ENCODE measurements at places on chromosomes 4 and X.

DNA sequence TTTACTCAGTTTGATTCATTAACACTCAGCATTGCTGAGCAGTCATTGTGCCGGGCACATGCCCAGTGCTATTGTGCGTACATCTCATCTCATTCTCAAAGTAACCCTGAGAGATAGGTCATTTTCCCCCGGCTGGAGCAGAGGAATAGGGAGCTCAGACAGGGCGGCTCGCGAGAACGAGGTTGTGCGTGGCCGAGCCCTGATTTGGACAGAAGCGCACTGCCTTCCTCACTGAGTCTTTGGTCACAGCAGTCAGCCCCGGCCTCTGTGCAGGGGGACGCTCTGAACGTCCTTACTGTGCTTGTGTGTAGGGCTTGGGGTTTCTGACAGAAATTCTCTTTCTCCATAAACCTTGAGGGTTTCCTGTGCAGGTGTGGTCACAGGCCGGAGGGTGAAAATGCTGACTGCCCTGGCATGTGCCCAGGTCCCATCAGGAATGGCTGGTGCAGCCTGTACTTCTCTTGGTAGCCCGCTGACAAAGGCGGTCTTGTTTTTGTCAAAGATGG, 39.5 kb downstream of the NOP14 start:
- DNase-seq = no peak

DNA sequence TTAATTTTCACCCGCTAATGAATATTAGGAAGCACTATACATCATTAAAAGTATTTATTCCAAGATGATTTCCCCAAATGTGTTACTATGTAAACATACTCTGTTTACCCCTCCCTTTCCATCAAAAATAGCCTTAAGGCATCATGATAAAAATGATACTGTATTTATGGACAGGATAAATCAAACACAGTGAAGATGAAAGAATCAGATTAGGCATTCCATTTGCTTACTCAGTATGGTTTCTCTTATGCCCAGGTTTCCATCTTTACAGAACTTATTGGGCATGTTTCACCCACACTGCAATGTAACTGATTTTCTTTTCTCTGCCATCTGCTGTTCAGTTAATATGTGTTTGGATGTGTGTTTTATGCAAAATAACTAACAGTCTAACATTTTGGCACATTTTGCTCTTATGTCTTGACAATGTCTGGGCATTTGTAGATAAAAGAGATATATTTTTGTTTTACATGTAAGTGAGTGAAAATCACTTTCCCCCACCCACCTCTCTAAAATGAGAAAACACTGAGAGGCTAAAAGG, 445.2 kb downstream of the RPA4 start:
- DNase-seq = no peak

DNA sequence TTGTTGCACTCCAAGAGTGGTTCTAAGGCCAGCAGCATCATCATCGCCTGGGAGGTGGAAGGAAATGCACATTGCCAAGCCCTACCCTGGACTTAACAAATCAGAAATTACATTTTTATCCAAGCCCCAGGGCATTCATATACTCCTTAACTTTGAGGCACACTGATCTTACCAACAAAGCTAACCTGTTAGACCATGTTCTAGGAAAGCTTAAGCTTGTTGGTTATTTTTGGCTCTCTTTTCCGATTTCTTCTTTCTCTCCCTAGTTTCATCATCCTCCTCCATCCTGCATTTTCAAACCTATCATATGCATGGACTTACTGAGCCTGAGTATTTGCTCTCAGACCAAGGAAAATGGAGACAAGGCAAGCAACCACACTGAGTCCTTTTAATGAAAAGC, 133.4 kb downstream of the OPHN1 start:
- no peak for DNase-seq

DNA sequence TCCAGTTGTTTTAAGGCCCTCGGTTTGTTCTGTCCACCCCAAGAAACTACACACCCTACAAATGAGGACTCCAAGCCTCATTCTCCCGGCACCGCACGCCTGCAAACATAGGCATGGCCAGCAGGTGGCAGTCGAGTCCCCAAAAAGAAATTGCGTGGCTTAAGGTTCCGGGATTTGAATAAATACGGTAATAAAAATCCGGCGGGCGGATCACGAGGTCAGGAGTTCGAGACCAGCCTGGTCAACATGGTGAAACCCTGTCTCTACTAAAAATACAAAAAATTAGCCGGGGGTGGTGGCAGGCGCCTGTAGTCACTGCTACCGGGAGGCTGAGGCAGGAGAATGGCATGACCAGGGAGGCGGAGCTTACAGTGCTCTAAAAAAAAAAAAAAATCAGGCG, 21.8 kb upstream of the CSF2RA start:
- DNase-seq = peak; percentile 74

- DNase-seq = peak; percentile 44
Observed at GRCh38 chrX:73850124-73851013, 287.4 kb downstream of the CHIC1 start.

- peak; percentile 26 for DNase-seq
Observed at GRCh38 chr4:65033899-65034298, 624.6 kb upstream of the TECRL start.

DNA sequence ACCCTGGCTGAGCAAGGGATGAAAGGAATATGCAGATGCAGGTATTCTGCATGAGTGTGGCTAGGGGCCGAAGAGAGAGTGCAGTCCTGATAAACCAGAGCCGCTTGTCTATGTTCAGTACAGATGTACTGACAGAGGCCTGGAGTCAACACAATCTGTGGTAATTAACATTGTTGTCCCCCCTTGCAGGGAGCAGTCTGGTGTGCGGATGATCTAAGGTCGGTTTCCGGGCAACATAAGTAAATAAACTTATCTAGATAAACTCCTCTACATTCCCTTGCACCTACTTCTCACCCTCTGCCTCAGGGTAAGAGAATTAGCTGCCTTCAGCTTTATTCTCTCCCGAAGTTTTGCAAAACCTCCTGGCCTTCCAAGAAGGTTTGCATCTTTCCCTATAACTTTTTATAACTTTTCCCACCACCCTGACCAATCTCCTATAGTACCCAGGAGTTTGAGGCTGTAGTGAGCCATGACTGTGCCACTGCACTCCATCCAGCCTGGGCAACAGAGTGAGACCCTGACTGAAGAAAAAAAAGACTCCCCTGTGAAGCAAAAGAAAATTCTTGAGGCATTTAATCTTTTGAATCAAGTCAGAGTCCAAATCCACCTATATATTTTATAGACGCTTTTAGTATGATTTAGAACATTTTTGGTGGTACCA, 26.6 kb downstream of the SNX25 start:
- peak; percentile 49 for DNase-seq

GRCh38 chrX:136736690-136737089, 44.0 kb downstream of the ARHGEF6 start:
- DNase-seq = no peak

- no peak for DNase-seq
Observed at GRCh38 chr4:78024085-78024484, 33.0 kb upstream of the FRAS1 start.

DNA sequence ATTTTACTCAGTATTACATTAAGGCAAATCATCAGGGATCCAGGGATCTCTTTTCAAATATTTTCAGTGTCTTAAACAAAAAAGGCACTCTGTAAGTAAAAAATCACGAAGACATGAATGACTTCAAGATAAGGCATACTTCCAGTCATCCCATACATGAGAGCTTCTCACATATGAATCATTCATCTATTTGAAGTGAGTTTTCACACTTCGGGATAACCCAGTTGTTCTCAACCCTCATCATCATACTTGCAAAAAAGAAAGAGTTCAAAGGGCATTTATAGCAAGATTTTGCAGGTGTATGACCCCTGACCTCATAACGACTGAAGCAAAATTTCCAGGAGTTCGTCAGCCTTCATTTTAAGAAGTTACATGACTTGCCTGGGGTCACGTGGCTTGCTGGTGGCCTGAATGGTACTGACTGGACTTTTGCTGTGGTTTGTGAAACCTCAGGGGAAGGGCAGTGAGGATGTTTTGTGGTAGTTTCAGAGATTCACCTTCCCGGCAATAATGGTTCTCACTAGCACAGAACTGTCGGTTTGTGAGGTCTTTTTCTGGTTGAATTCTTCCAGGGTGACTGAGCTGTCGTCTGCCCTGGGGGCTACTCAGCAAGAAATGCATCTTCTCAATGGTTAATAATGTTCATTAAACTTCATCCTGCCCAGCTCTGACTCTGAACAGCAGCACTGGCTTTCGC, 115.8 kb upstream of the SHISA3 start:
- no peak for DNase-seq

GRCh38 chrX:121308276-121308805, 260.9 kb downstream of the GLUD2 start:
- peak; percentile 61 for DNase-seq

GRCh38 chrX:100358766-100359165, 51.3 kb downstream of the PCDH19 start:
- DNase-seq = no peak

DNA sequence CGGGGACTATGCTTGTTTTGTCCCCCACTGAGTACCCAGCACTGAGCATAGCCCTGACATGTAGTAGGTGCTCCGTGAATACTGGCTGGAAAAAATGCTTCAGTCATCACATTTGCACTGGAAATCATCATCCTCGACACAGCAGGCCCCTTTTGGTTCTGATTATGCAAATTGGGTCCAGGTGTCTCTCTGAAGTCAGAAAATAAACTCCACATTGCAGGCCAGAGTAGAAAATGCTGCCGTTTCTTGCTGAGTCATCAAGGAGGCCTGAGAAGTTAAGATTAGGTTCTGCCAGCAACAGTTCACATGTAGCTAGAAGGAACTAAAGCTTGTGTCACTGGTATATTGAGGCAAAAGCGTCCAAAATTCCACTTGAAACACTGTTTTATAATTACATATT, 15.0 kb upstream of the STK32B start:
- DNase-seq = peak; percentile 51

DNA sequence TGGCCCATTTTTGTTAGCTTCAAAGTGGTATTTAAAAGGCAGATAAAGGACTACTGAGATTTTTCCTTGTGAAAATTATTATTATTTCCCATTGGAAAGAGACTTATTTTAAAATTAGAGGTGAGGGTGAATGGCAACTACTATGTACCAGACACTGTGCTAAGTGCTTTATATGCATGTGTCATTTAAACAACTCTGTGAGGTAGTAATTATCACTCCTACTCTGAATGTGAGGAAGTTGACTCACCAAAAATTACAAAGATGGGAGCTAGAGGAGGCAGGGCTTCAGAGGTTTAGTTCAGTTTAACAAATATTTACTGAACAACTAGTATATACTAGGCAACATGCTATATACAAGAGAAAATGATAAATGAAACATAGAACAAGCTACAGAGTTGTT, 78.2 kb downstream of the MSL3 start:
- no peak for DNase-seq

- no peak for DNase-seq
Observed at GRCh38 chrX:138709886-138710791, 1.4 kb downstream of the FGF13 start.

- DNase-seq = no peak
Observed at GRCh38 chr4:88802585-88803286, 105.1 kb upstream of the NAP1L5 start.

GRCh38 chr4:153211986-153212728, 7.9 kb downstream of the TRIM2 start:
- DNase-seq = peak; percentile 24

- no peak for DNase-seq
Observed at GRCh38 chrX:115565888-115566287, 4.9 kb downstream of the PLS3 start.

DNA sequence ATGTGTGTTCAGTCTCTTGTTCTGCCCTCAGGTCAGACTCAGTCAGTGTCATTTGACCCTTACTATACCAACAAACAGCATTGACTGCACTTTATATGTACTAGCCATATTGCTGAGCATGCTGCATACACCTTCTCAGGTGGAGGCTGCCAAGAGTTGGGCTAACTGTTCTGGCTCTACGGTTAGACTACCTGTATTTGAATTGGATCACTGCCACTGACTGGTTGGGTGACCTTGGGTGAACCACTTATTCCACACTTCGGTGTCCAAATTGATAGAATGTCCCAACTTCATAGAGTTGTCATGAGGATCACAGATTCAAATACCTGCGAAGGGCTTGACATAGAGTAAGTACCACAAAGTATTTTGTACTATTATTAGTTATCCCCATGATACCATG, 91.2 kb upstream of the GPR50 start:
- DNase-seq = no peak

- no peak for DNase-seq
Observed at GRCh38 chrX:72051589-72051988, 80.1 kb downstream of the RTL5 start.

DNA sequence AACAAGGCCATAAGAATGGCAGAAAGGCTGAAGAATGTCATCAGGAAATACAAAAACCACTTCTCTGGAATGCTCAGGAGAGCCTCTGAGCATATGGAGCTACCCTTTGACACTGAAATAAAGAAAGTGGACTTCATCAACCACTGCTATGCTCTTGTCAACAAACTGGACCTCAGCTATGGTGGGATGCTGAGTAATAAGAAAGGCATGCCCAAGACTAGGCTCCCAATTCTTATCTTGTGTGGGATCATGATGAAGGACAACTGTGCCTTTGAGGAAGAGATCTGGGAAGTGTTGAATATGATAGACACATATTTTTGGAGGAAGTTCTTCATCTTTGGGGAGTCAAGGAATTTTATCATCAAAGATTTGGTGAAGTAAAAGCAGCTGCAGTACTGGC, 86.9 kb upstream of the MAGEB16 start:
- DNase-seq = peak; percentile 20

DNA sequence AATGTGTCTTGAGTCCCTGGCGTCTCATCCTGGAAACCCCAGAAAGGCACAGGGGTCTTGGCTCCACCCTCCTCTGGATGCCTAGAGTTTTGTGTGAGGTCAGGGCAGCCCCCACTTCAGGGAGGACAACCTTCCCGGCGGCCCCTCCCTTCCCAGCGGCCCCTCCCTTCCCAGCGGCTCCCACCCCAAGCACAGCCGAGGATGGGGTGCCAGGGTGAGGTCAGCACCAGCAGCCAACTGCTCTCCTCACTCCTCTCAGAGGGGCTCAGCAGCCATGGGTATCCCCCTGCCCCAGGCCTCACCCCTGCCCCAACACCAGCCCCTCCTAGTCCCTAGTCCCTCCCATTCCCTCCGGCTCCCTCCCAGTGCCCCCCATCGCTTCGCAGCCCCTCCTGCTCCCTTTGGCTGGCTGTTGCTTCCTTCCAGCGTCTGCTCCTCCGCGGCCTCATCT, 17.4 kb downstream of the DGKQ start:
- DNase-seq = no peak

GRCh38 chr4:162497564-162498167, 333.9 kb upstream of the FSTL5 start:
- DNase-seq = peak; percentile 48

DNA sequence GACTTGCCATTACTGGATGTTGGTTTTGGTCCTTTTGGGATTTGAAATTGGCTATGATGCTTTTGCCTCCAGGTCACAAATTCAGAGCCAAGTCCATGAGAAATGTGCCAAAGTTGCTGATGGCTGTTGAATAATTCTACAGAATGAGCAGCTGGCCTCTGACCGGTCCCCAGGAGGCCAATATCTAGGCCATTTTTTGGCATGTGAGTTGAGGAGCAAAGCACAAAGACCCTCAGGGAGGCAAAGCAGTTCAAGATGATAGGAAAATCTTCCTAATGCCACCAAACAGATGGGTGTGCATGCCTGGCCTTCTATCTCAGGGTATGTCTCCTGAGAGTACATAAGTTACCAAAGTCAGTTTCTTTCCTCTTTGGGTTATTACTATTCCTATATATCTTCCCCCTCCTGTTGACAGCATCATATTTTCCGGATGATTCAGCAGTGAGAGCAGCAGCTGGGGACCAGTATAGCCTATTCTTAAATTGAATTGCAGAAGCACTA, 44.4 kb downstream of the SEL1L3 start:
- no peak for DNase-seq
